ENCODE measurements at places on chromosomes 3 and 15. TPM values are rescaled to one million over a fixed set of nuclear protein-coding genes. Genes with fewer than 3 reads are reported as not detected.
A peak's percentile ranks its signal among the peaks of the same experiment; 100 is the strongest.

The DLL4 gene
- total RNA-seq, result 30.2 TPM

The MANF gene
- 34.4 TPM for total RNA-seq

GRCh38 chr3:124156866-124157712, 165.2 kb upstream of the ROPN1 start:
- H3K4me3 ChIP-seq, result no peak overlapping the region
- peak overlapping the region; percentile 52 for H3K27ac ChIP-seq
- no peaks in the 10 kb centered on the region for H3K27me3 ChIP-seq
- peaks cover 19% of the 10 kb centered on the region for H3K4me1 ChIP-seq
- no peak for DNase-seq

The SLC2A2 gene
- not detected for total RNA-seq

DNA sequence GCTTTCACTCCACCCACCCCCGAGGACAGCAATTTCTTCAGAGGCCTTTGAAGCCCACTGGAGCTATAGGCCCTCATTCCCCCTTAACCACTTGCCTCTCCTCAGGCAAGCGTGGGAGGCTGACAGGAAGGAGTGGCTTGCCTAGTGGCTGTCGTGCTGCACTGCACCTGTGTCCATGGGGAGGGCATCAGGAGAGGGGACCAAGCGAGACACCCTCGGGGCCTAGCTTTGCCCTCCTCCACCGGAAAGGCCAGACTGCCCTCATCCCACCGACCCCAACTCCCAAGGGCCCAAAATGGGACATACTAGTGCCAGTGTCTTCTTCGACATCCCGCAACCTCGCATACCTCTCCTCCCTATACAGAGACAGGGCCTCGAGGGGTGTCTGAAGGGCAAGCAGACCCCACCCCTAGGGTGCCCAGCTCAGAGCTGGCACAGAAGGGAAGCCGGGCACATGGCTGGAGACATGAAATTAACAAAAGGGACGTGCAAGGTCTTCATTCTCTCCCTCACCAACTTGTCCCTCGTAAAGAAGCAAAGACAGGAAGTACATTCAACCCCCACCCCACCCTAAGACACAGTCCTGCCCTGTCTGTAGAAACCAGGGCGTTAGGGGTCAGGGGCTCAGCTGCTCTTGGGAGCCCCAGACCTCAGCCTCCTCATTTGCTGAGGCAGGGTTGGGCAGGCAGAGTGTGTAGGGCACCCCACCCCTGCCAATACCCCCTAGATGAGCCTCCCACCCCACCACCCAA, 24.3 kb downstream of the VIPR1 start:
- H3K27ac ChIP-seq, result no peak overlapping the region
- DNase-seq, result no peak
- no peaks in the 10 kb centered on the region for H3K4me1 ChIP-seq
- no peaks in the 10 kb centered on the region for H3K36me3 ChIP-seq
- H3K4me3 ChIP-seq, result no peak overlapping the region
- no peaks in the 10 kb centered on the region for H3K27me3 ChIP-seq

The SSUH2 gene
- total RNA-seq, result not detected

DNA sequence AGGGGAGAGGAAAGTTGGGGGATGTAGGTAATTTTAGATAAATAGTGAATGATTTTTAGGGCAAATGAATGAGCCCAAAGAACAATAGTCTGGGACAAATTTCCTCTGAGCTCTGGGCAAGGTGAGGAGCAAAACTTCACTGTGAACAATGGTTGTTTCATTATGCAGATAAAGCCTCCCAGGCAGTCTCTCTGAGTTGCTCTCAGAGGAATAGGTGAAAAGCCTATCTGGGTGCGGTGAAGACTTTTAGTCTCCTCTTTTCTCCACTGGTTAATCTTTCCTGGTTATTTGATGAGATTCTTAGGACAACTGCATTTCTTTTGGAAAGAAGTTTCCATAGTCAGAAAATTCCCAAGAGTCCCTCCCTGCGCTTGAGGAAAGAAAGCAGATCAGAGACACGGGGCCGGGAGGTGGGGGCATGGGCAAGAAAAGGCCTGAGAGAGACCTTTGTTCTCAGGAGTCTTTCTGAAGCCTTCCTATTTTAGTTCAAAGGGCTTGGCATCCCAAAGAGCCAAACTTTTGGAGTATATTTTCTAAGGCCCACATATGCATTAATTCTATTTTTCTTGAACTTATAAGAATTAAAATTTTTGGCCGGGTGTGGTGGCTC, 353.6 kb upstream of the SLCO3A1 start:
- no peak overlapping the region for H3K27ac ChIP-seq
- H3K36me3 ChIP-seq, result no peaks in the 10 kb centered on the region
- DNase-seq, result no peak
- no peak overlapping the region for H3K4me3 ChIP-seq

- DNase-seq, result no peak
- H3K4me3 ChIP-seq, result no peak overlapping the region
- peaks cover 18% of the 10 kb centered on the region for H3K36me3 ChIP-seq
- no peaks in the 10 kb centered on the region for H3K27me3 ChIP-seq
- H3K4me1 ChIP-seq, result no peaks in the 10 kb centered on the region
These were observed 6.4 kb downstream of the TLR9 start for GRCh38 chr3:52218937-52219650.

- H3K4me1 ChIP-seq, result peaks cover 3% of the 10 kb centered on the region
- no peak overlapping the region for H3K27ac ChIP-seq
- H3K36me3 ChIP-seq, result peaks cover 17% of the 10 kb centered on the region
- DNase-seq, result no peak
- no peak overlapping the region for H3K4me3 ChIP-seq
These were observed 100.1 kb downstream of the RPL39L start for GRCh38 chr3:187039100-187039722.

DNA sequence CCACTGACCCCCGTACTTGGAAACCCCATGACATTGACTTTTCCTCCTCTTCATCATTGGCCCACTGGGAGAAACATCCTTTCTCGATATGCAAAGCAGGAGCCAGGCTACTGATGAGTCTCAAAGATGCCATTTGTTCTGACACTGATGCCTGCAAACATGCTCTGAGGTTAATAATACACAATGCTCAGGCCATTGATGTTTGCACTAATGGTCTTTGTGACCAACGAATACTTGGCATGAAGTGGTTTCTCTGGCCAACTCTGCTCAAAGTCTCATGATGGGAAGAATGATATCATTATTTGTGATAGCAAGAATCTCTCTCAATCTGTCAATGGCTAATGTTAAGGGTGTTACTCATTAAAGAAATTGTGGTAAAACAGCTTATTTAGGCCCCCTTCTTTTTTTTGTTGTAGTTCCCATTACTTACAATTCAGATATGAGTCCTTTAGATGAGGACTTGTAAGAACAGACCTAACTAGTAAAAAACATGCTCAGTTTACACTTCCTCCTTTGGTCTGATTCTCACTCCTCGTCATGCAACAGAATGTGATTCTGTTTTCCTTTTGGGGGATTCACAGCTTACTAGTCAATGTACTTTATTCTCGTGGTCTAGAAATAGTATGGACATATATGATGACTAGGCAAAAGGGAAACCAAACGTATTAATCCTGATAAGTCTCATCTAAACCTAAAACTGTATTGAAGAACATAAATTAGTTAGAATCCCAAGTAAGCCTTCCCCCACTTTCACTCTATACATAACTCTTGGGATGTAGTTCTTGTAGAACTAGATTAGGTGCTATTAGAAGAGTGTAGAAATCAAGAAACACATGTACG, 488.8 kb upstream of the DPPA4 start:
- no peak for DNase-seq
- H3K27ac ChIP-seq, result no peak overlapping the region
- no peaks in the 10 kb centered on the region for H3K36me3 ChIP-seq
- H3K27me3 ChIP-seq, result no peaks in the 10 kb centered on the region
- no peaks in the 10 kb centered on the region for H3K4me1 ChIP-seq
- no peak overlapping the region for H3K4me3 ChIP-seq

The CYP1A2 gene
- total RNA-seq, result not detected

The NEK11 gene
- total RNA-seq, result 4.0 TPM

The LMAN1L gene
- not detected for total RNA-seq

GRCh38 chr15:41666353-41666920, 6.2 kb downstream of the MGA start:
- DNase-seq, result no peak
- peaks cover 6% of the 10 kb centered on the region for H3K36me3 ChIP-seq
- no peaks in the 10 kb centered on the region for H3K27me3 ChIP-seq
- no peaks in the 10 kb centered on the region for H3K4me1 ChIP-seq

GRCh38 chr3:155111971-155112370, 31.9 kb downstream of the MME start:
- DNase-seq, result no peak
- H3K4me1 ChIP-seq, result no peaks in the 10 kb centered on the region
- H3K27ac ChIP-seq, result no peak overlapping the region
- no peak overlapping the region for H3K4me3 ChIP-seq
- no peaks in the 10 kb centered on the region for H3K27me3 ChIP-seq

- H3K27ac ChIP-seq, result no peak overlapping the region
- no peak overlapping the region for H3K4me3 ChIP-seq
- DNase-seq, result no peak
These were observed 1165.1 kb downstream of the ROBO2 start for GRCh38 chr3:78204977-78205376.

- no peaks in the 10 kb centered on the region for H3K4me1 ChIP-seq
- no peaks in the 10 kb centered on the region for H3K27me3 ChIP-seq
- peaks cover 30% of the 10 kb centered on the region for H3K36me3 ChIP-seq
- no peak for DNase-seq
These were observed 13.5 kb downstream of the TARS3 start for GRCh38 chr15:101710806-101711205.
